ENCODE measurements at places on chromosomes 12 and 14. TPM values are rescaled to one million over a fixed set of nuclear protein-coding genes. Genes with fewer than 3 reads are reported as not detected.

GRCh38 chr12:70069221-70070105 lies 173.8 kb upstream of the CNOT2 start:
- DNase-seq: no peak

DNA sequence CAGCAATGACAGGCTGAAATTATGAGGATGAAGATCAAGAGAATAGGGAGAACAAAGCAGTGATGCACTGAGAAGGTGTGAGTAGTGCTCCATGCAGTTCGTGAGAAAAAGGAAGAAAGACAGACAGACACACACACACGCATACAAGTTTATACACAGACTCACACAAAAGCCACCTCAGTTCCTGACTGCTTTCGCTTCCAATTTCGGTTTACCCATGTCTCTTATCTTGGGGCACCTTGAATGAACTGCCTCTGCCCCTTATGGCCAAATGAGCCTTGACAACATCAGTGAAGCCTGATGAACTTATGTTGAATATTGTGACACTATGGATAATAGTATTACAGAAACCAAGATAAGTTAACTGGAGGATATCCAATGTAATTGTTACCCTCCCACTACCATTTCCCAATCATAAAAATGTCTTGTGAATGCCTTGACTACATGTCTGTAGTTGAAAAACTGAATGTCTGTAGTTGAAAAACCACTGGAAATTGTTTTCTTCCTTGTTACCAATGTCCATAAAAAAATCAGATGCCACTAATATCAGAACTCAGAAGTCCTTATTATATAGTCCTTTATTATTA lies 380.4 kb upstream of the DDHD1 start:
- no peak for DNase-seq

DNA sequence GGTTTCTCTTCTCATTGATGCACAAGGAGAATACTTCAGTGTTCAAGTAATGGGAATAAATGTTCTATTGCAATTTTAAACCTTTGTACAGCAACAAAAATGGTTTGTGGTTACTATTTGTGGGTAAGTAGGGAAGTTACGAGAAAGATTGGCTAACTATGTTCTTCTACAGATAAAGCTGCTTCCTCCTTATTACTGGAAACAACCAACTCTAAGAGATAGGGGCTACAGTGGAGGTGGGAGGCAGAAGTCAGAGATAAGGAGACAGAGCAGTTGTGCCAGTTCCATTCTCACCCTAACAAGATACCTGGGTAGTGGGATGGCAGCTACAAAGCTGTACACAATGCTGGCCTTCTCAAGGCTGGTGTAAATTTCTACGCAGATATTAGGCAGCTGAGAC lies 16.2 kb downstream of the NOXRED1 start:
- DNase-seq: no peak

DNA sequence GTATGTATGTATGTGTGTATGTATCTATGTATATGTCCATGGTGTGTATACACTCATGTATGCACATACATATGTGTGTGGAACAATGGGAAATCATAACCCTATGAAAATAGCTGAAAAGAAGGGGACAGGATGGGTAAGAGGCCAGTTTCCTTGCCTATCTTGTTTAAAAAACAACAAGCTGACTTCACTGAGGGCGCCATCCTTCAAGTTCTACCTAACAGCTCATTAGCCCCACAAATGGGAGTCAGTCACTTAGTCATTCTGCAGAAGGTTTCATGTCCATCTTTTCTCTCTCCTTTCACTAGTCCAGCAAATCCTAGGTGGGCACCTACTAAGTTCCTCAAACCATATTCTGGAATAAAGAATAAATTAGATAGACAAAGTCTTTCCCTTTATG lies 14.7 kb downstream of the STON2 start:
- DNase-seq: no peak

GRCh38 chr12:6369916-6370575 lies 5.3 kb downstream of the SCNN1A start:
- no peak for DNase-seq

- DNase-seq: no peak
Measured at GRCh38 chr12:56590237-56590830, 39.8 kb downstream of the BAZ2A start.

DNA sequence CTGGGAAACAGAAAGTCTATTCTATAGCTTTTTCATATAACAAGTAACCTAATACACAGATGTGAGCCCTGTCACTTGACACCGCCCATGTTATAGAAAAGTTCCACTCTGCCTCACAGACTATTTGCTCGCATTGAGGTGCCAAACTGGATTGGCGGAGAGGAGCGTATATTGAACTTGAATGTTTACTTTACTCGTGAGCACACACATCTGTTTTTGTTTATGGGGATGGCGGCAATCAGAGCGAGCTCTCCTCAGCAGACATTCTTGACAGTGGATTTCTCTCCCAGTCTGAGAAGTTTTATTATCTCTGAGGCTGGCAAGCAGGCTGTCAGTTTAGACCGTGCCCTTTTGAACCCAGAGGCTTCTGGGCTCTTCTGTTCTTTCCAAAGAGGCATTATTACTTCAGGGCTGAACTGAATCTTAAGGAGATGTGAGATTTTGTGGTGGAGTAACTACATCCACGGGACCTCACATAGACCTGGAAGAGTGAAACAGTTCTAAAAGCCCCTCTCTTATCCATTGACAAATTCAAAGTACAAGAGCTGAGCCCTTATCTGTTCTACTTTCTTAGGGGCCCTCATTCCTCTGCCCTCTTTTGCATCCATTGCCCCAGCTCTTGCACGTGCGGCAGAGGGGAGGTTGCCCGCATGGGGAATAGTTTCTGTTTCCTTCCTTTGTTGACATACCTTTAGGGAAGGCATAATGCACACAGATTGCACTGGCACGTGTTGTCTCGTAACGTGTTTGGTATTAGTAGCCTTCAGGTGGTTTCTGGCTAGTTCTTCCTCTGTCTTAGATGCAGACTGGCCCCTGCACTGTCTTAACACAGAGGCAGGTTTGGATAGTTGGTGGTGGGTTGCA lies 68.2 kb downstream of the DRAM1 start:
- DNase-seq: peak; percentile 34

DNA sequence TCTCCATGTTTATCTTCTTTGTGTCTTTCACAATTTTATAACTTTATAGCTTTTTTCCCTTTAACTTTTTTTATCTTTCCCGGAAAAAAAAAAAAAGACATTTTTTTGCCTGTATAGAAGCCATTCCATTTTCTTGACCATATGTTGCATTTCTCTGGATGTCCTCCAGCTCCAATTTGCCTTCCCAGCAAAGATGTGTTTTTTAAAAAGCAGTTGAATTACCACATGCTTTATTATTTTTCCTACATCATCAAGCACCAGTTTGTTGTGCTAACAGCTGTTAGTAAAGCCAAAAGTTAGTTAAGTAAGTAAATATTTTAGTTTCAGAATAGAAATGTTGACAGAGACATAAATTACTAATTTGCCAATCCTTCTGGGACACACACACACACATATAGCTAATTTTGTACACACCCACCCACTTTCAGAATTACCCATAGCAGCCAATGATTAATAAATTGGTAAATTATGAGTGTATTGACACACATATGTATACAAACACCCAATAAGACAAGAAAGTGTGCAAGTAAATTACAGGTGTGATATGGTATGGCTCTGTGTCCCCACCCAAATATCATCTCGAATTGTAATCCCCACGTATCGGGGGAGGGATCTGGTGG lies 118.3 kb downstream of the SLC38A6 start:
- DNase-seq: peak; percentile 87

Gene LTBR
- 110 TPM for polyA plus RNA-seq

Gene ACSM4
- polyA plus RNA-seq: not detected

Gene LUM
- 997 TPM for polyA plus RNA-seq

Gene HOXC11
- not detected for polyA plus RNA-seq

Gene FCF1
- 73.2 TPM for polyA plus RNA-seq
